ENCODE measurements at places on chromosomes 16 and 17.

GRCh38 chr17:72439893-72440502 lies 319.2 kb downstream of the SOX9 start:
- no peak for DNase-seq

DNA sequence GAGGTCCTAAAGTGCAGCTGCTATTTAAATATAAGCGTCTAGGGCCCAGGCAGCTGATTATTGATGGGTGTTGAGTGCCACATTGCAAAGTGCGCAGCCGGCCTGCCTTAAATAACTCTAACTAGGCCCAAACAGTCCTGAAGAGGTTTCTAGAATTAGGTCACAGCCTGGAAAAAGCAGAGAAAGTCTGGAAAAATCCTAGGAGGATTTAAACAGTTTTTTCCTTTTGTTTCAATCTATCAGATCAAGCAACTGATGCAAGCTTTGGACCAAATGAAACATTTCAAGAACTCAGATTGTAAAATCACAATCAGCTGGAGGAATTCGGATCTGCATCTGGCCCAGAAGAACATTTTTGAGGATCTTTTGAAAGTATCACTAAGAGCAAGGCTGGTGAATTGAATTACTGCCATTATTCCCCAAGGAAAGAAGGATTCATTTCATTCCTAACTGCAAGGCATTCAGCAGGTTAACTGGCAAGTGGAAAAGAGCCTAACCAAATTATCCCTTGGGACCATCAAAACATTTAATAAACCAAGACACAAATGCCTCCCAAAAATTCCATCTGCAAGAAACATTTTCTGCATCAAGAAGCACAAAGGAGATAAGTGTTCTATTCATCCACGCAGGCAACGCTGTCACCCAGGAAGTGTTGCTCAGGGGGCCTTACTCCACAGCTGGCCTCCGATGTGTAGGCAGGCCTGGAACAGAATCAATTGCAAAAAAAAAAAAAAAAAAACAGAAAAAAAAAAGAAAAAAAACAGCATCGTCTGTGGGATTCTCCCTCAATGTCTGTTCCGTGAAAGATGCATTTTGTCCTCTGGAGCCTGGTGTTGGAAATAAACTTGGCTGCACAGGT lies 46.1 kb downstream of the IRX3 start:
- no peak for DNase-seq

DNA sequence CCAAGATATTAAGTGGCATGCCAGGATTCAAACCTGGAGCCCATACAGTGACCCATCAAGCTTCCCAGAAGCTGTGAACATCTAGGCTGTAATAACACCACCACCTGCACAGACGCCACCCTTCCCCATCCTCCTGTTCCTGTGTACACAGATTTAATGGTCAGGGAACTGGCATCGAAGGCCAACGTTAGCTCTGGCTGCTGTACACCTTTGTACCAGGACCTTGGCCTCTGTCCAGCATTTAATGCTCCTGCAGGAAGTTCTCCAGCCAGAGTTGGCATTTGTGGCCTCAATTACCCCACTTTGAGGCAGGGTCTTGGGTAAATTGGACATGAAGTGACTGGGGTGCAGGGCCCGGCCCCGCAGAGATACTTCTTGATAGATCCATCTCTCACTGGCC lies 49.3 kb downstream of the SCNN1B start:
- no peak for DNase-seq

DNA sequence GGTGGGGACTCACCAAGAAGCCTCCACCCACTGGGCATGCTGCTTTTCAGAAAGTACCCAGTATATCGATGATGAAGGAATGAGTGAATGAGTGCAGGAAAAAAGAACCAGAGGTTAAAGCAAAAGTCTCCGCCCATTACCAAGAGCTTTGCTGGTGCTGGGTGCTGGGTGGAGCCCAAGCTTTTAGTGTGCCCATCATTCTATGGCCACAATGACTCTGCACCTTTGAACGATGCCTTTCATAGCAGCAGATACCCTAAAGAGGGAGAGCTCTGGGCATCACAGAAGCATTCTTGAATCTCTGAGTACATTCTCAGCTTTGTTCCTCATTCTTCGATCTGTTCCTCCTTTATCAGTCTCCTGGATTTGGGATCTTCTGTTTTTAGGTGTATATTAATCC lies 450.7 kb upstream of the CCL2 start:
- no peak for DNase-seq

GRCh38 chr17:47265983-47266541 lies 12.4 kb downstream of the ITGB3 start:
- DNase-seq: no peak

- DNase-seq: no peak
Observed at GRCh38 chr17:67675481-67675880, 42.3 kb upstream of the NOL11 start.

- DNase-seq: no peak
Observed at GRCh38 chr16:83794860-83795554, 12.8 kb upstream of the HSBP1 start.

DNA sequence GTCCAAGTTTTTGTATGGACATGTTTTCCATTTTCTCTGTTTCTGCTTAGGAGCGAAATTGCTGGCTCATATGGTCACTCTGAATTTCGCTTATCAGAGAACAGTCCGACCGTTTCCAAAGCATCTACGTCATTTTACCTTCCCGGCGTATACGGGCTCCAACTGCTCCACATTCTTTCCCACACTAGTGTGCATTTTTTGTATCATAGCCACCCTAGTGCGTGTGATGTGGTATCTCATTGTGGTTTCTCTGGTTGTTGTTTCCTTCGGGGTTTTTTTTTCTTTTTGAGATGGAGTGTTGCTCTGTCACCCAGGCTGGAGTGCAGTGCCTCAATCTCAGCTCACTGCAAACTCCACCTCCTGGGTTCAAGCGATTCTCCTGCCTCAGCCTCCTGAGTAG lies 31.0 kb upstream of the BHLHA9 start:
- no peak for DNase-seq

DNA sequence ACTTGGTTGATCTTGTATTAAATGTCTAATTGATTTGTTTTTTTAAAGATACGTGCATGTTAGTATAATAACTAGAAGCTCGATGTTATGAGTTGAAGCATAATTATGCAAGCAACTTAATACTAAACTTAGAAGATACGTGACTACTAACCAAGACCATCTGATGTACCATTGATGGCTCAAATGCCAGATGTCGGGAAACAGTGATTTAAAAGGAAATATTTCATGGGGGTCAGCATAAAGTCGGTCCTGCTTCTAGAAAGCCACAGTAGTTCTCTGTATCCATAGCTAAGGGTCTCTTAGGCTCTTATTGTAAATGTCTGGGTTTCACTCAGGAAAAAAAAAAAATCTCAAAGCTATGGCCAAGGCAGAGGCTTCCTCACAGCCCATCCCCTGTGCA lies 61.2 kb upstream of the RBFOX1 start:
- DNase-seq: no peak

- no peak for DNase-seq
Observed at GRCh38 chr16:81645266-81645694, 133.8 kb upstream of the PLCG2 start.

DNA sequence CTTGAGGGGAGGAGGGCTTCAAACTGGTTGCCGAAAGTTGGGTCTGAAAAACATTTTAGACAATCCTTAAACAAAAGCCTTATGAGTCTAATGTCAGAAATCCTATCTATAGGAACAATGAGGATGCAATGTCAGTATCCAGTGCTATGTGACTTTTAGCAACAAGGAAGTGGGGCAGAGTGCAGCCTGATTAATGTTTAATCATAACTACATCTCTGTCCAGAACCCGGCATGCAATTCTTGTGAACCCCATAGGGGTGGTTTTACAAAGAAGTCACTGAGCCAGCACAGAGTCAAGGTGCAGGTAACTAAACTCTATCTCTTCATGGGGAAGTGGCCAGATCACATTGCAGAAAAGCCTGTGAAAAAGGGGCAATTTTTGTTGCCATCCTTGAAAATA lies 267.5 kb downstream of the HS3ST4 start:
- DNase-seq: no peak

Measured in activated T-helper 1 cell treated with anti-CD3 and anti-CD28 coated beads, Interleukin-2, amount 50 U/mL, for 16 hours (primary cell).